ENCODE measurements at places on chromosomes 16 and 17.

DNA sequence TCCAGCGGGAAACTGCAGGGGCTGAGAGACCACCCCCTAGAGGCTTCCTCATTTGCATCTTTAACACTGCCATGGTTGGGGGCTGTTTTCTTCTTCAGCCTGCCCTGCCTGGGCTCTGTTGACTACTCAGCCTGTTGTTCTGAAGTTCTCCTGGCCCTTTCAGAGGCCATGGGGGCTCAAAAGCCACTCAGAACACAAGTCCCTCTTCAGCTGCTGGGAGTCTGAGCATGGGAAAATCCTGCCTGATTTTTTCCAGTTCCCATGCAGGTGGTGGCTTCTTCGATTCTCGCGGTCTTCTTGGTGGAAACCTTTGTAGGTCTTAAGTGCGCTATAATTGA is 36.3 kb downstream of the PLCG2 start:
- no peak for DNase-seq

- DNase-seq: peak; percentile 34
These were observed 117.8 kb upstream of the CDC42EP4 start for GRCh38 chr17:73429440-73430164.

DNA sequence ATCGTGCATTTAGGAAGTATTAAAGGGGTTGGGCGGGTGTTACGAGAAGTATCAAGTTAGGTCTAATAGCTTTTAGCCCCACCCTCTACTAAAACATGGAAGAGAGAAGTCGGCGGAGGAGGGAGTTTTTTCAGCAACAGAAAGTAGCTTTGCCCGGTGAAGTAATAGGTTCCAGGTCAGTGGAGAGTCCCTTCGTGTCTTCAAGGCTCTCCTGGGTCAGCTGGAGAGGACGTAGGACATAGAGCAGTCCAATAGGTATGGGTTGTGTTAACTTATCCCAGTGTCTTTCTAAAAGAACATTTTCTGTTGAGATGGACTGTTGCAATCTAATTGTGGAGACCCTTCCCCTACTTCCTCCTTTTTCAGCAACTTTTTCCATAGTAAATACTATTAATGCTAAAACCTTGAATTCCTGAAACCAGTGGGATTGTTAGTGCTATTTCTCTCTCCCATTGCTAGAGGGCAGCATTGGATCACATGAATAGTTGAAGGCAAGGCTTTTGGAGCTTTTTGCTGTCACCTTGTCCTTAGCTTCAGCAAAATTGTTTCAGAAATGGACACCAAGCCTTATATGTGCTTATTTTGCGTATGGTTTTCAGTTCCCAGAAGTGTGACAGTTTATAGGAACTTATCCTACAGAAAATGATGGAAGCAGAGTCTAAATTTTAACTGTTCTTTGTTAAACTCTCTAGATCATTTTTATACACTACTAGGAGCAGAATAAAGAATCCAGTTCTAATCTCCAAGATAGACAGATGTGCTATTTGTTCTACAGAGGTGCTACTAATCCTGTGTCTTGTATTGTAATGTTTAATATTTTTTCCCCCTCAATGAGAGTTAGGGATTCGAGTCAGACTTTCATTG is 38.4 kb downstream of the UTP18 start:
- DNase-seq: peak; percentile 20

- no peak for DNase-seq
These were observed 40.0 kb upstream of the CCL1 start for GRCh38 chr17:34403006-34403405.

- no peak for DNase-seq
These were observed 44.4 kb upstream of the ZFHX3 start for GRCh38 chr16:73092236-73092781.

GRCh38 chr17:80181431-80181830 is 11.6 kb downstream of the CARD14 start:
- DNase-seq: no peak

DNA sequence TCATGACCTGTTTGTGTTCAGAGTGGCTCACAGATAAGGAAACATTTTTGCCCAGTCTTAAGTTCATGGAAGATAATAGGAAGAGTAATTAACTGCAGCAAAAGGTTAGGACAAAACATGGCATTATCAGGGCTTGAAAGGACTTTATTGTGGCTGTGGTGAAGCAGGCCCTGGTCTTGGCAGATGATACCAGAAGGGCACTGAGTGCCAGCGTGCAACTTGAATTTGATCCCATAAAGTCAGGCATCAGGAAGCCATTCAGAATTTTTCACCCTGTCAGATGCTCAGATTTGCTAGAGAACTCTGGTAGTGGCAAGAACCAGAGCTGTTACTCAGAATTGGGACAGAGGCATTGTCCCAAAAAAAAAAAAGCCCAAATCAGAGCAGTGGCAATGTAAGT is 11.2 kb upstream of the COG7 start:
- no peak for DNase-seq

- no peak for DNase-seq
These were observed 10.5 kb downstream of the HEXIM2 start for GRCh38 chr17:45172232-45172540.

- no peak for DNase-seq
These were observed 68.0 kb downstream of the CBLN1 start for GRCh38 chr16:49213594-49213993.

DNA sequence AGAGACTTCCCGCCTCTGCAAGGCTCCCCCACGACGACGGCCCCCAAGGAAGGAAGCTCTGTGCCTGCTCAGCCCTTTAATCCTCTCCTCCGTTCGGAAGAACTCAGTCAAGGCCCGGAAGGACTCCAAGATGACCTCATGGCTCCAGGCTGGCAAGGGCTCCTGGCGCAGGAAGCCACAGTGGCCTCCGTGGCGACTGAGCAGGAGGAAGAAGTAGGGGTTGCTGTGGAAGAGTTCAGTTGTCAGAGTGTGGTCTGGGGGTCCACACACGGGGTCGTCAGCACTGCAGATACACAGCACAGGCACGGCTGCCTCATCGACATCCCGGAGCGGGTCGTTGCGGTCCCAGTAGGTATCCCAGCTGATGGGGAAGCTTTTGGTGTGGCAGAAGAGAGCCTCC is 4.2 kb downstream of the ABHD15 start:
- DNase-seq: no peak

DNA sequence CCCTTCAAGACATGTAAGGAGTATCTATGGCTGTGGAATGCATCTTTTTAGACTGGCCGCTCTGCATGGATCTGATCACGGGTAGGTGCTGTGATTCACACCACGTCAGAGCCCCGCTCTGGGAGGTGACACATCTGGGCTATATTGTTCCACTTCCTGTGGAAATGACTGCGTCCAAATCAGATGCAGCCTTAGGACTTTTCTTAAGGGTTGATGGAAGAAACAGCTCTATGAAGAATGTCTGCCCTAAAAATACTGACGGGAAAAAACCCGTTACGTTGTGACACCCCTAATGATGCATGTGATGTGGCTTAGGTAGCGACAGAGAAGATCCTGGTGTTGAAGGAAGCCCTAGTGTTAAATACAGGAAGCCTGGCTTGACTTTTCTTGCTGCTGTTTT is 12.2 kb downstream of the BANP start:
- DNase-seq: no peak

GRCh38 chr16:50197582-50197981 is 44.5 kb downstream of the TENT4B start:
- no peak for DNase-seq

- DNase-seq: no peak
These were observed 16.6 kb downstream of the LDHD start for GRCh38 chr16:75099738-75100602.

DNA sequence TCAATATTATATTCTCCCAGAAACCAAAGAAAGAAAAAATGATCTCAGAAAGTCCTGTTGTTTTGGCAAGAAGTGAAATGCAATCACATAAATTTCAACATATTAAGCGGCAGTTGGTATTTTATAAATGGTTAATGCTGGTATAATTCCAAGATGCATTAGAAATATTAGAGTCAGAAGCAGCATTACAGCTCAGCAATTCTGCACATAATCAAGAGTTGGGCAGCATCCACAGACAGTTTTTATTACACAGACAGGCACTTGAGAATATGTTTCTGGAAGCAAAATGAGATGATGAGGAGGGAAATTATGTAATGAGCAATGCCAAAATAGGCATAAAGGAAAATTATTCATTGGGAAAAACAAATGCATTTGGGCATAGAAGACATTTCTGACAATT is 148.1 kb downstream of the KCNJ2 start:
- DNase-seq: no peak

DNA sequence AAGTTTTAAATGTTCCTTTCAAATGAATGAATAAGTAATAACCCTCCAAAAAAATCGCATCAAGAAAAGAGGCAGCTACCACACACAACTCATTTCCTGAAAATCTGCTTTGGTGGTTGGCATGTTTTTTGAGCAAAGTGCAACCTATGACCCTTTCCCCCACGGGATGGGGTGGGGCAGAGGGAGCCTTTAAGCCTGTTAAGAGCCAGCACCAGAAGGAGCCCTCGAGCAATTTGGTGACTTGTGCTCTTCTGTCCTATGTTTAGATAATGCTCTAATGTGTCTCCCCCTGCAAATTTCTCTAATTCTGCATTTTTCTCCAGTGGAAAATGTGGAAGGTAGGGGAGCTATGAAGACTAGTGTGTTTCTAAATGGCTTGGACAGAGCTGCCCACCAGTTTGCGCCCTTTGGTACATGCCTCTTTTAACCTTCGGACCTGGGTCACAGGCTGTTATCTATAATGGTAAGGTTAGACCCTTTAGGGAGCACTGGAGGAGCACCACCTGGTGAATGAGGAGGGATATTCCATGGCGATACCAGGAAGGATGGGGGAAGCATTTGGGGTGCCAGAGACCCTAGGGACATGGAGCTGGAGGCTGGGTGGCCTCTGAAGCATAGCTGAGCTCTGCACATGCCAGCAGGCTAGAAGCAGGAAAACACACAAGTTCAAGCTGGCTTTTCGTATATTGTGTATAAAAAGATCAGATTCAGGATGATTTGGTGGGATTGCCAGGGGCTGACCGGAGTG is 1.6 kb downstream of the PYCARD start:
- DNase-seq: no peak

GRCh38 chr17:32660496-32660985 is 173.7 kb downstream of the CDK5R1 start:
- no peak for DNase-seq

DNA sequence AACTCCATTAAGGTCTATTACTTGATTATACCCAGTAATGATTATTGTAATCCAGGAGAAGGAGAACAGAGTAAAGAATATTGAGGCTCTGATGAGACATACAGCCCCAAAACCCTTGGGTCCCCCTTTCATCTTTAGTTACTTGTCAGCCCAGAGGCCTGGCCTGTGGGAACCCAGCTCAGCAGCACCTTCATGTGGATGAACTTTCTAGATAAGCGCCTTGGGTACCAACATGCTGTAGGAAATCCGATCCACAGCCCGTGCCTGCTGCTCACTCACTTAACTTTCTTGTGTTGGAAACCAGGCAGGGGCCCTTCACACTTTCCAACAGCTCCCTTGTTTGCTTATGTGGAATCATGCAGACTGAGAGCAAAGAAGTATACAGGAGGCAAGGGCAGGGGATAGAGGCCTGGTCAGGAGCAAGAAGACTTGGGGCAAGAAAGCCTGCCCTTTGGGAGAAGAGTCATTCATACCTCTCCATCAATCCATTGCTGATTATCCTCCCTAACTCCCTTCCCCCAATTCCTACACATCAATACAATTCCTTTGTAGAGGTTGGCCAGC is 64.0 kb upstream of the SOX9 start:
- DNase-seq: no peak

DNA sequence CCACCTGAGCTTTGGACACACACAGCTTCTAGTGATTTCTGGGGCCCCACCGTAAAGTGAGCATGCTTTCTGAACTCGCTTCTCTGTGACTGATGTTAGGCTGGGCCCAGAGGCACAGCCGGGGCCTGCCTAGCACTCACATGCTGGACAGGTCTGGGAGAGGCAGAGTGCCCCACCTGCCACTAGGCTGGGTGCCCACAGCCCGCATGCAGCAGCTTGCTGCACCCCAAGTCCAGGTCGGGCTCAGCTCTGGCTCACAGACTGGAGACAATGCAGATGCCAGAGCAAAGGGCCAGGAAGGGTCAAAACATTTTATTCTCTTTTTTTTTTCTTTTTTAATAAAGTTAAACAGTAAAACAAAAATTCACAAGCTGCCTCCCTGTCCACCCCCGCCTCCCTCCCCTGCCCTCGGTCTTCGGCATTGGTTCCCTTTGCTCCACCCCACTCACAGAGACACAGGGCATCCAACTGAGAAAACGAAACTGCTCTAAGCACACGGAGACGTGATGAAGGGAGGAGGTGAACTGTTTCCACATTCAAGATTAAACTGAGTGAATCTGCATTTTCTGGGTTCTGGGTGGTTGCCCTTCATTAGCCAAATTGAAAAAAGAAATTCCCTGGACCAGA is 9.7 kb downstream of the CNP start:
- no peak for DNase-seq

- no peak for DNase-seq
These were observed 240.3 kb downstream of the MAF start for GRCh38 chr16:79360267-79360666.

GRCh38 chr17:62778990-62779681 is 29.0 kb downstream of the MARCHF10 start:
- peak; percentile 91 for DNase-seq

- no peak for DNase-seq
These were observed 115.1 kb upstream of the RPL38 start for GRCh38 chr17:74088285-74088933.

- no peak for DNase-seq
These were observed 17.9 kb downstream of the MT1X start for GRCh38 chr16:56700195-56700594.

DNA sequence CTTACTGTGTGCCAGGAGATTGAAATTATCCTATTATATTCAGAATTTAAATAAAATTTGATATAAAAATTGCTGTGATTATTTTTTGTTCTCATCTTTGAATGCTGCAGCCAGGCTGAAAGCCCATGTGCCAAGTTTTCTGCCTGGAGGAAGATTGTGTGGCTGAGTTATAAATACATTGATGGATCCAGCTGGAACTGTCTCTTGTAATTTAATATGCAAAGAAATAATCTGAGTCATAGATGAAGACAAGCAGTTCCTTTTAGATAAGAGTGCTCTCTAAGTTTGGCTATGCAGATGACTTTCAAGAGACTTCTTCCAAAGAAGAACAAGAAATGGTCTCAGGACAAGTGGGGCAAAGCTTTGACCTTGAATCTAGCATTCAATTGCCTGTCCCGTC is 871.0 kb downstream of the CDH11 start:
- DNase-seq: no peak

GRCh38 chr17:32445971-32446370 is 1.7 kb downstream of the PSMD11 start:
- DNase-seq: no peak

DNA sequence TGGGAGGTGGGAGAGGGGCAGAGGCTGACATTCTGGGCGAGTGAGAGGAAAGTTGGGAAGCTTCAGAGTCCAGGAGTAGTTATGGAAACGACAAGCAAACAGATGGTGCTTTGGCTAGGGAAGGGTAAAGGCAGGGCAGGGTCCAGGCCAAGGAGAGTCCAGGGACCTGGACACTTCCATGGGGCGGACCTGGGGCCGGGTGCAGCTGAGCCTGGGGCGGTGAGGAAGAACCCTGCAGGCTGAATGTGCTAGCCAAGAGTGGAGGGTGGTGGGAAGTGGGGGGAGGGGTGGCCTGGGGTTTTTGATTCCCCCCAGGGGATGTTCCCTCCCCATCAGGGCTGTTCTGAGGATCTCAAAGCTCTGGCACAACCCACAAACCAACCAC is 2.6 kb downstream of the PPP1R9B start:
- DNase-seq: no peak

GRCh38 chr16:53052519-53053501 is at the start of gene CHD9NB:
CHD9NB (minus strand) TSS chr16:53052897; CDS start chr16:53044158, 8,739 bp downstream.
- peak; percentile 61 for DNase-seq

- no peak for DNase-seq
These were observed 10.0 kb downstream of the LRRC36 start for GRCh38 chr16:67336648-67337047.

GRCh38 chr16:57794849-57795430 is 7.4 kb downstream of the KIFC3 start:
- DNase-seq: no peak

- no peak for DNase-seq
These were observed 28.2 kb downstream of the USP31 start for GRCh38 chr16:23121024-23121423.
